ENCODE measurements at places on chromosomes 6 and 20. TPM values are rescaled to one million over a fixed set of nuclear protein-coding genes. Genes with fewer than 3 reads are reported as not detected.

DNA sequence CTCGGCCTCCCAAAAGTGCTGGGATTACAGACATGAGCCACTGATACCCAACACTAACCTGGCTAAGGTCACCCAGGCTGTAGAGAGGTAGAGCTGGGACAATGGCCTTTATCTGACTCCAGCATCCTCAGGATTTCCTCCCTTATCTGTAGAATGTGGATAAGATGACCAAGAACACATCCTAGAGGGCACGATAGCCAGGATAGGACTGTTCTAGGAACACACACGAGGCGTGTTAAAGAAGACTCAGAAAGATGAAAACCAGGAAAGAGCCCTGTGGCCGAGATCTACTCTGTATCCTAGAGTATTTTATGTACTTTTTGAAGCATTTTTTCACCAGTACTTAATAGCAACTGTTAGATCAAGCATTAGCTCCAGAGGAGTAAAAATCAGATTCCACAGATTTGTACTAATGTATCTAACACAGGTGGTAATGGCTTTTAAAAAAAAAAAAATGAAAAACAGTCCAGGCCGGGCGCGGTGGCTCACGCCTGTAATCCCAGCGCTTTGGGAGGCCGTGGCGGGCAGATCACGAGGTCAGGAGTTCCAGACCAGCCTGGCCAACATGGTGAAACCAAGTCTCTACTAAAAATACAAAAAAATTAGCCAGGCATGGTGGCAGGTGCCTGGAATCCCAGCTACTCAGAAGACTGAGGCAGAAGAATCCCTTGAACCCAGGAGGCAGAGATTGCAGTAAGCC, 17.3 kb downstream of the PPP1R10 start:
- DNase-seq = no peak

GRCh38 chr6:37866590-37867507, 47.3 kb downstream of the ZFAND3 start:
- DNase-seq = no peak

DNA sequence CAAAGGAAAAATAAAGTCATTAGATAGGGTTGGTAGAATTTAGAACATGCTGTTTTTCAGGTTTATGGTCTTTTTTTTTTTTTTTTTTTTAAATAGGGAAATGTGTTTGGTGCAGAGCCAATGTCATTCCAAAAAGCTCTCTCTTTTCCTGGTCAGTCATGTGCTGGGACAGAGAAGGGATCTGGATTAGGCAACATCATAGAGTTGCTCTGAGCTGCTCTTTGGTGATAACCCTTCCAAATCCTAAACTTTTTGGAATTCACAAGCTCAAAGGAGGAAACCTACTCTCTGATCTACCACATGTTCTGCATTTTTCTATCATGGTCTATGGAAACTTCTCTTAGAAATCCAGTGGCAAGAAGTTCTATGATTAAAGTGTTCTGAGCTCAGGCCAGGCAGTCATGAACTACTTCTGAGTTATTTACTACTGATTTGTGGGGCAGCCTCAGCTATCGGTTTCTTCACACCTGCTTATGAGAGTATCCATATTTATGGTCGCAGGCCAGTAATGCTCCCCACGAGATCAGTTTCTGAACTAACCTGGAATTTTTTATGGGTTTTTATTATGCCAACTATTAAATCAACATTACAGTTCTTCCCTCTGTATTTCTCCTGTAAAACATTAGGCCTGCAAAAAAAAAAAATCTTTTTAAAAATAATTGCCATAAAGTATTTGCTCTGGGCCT, 4.8 kb downstream of the EDN1 start:
- DNase-seq = no peak

- DNase-seq = peak; percentile 30
Measured at GRCh38 chr6:142746524-142746923, 198.5 kb downstream of the HIVEP2 start.

GRCh38 chr6:30147096-30147495, 11.2 kb downstream of the TRIM40 start:
- no peak for DNase-seq

DNA sequence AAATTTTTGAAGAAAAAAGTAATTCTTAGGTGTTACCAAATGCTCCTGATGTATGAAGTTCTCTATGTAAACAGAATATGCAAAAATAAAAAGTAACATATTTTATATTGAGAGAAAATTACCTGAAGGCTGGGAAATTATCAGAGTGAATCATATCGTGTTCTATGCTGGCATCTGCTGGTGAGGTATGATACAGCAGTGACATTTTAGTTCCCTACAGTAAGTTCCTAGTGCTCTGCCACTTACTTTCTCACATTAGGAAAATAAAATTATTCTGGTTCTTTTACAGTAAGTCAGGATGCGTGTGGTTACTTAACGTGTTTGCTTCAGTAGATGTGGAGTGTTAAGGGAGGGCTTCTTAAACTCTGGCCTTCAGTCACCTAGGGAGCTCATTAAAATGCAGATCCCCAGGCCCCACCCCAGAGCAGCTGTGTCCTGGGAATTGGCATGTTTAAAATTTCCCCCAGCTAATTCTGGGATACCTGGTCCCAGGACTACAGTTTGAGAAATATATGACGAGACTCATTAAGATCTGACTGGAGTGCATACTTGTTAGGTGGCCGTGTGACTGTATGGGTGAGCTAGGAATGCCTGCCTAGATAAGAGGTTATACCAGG, 3.2 kb downstream of the ACTR5 start:
- peak; percentile 59 for DNase-seq

- DNase-seq = no peak
Measured at GRCh38 chr6:15145821-15146220, 100.0 kb upstream of the JARID2 start.

GRCh38 chr6:139091826-139092225, 43.1 kb upstream of the HECA start:
- DNase-seq = no peak

DNA sequence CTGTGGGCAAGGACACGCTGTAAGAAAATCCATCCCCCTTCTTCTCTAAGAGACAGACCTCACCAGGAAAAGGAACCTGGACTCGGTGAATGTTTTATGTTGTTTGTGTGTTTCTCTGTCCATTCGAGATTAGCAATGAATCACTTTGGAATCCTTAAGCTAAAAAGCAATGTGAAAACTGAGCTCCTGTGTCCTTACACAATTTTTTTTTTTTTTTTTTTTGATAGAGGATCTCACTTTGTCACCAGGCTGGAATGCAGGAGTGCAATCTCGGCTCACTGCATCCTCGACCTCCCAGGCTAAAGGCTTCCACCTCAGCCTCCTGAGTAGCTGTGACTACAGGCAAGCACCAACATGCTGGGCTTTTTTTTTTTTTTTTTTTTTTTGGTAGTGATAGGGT, 32.1 kb downstream of the BFSP1 start:
- DNase-seq = no peak

GRCh38 chr20:53055367-53056067, 83.4 kb downstream of the TSHZ2 start:
- no peak for DNase-seq

DNA sequence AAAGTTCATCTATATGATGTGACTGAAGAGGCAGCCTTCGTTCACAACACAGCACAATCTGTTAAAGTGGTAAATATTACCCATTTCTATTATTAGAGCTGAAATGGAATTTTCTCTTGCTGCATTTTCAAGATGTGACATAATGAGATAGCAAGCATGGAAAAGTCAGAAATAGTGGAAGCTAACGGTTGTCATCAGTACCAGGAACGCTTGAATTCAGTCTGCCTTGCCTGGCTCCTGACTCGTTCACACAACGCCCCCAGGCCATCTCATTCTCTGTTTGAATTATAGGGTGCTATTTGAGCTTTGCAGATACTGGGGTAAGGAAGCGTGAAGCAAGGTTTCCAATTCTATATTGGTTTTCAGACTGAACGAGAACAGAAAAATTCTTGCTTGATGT, 116.5 kb upstream of the MAP3K7 start:
- no peak for DNase-seq

GRCh38 chr6:67265996-67266921, 1368.8 kb upstream of the ADGRB3 start:
- DNase-seq = no peak

- DNase-seq = no peak
Measured at GRCh38 chr6:98716341-98716740, 118.0 kb upstream of the POU3F2 start.

- no peak for DNase-seq
Measured at GRCh38 chr6:46949632-46950280, 28.0 kb upstream of the ADGRF5 start.

DNA sequence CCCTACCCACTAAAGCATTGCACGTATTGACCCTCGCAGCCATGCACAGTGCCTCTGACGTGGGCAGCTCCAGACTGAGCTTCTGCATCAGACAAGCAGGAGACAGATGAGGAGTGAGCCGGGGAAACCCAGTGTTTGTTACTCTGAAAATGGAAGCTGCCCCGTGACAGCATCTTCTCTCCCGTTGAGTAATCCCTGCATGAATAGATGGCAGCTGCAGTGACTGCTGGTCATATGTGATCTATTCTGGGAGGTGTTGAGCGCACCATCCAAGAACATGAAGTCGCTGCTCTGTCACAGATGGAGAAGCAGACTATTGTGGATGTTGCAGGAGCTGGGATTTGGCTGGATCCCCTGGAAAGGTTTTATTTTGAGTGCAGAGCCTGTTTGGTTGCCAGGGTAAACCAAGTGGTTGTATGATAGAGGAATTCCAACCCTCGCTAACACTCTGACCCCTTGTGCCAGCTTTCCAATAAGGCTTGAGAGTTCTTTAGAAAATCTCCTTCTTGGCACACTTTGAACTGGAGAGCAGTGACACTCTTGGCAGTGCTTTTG, 242.2 kb downstream of the NRN1 start:
- DNase-seq = peak; percentile 93

- DNase-seq = peak; percentile 76
Measured at GRCh38 chr6:127118298-127119101, at the start of gene RSPO3. RSPO3 (plus strand) TSS chr6:127118671; CDS start chr6:127119193, 522 bp downstream.

DNA sequence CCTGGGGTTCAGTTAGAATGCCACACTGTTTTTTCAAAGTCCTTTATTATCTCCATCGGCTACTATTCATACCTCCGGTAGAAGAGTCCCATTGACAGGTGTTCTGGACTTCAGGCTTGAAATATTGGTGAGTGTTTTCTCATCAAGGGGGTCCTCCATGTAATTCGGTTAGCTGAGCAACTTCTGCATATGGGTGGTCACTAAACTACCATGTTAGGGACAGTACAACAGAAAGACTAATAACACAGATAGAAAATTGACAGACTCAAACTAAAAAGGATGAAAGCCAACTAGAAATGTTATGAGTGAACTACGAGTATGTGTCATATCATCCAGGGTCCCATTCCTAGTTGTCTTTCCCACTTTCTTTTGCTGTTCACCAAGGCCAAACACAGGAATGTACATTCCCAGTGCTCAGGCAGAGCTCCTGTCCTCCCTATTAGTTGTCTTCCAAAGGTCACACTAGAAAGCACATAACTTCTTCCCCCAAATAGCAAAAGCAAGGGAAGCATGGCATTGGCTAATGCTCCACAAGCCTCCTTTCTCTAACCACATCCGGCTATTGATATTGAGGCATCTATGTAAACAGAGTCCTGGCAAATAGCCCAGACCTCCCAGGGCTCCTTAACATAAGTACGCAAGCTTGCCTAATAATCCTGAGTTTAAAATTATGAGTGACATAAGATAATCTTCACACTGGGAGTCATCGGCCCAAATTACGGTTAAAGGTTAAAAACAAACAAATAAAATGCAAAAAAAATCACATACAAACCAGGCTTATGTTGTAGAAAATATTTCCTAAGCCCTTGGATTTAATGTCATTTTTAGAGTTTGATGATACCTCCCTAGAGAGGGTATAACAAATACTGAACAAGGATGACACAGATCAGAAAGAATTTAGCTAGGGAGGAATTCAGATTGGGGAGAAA, 13.2 kb downstream of the CCN2 start:
- no peak for DNase-seq

GRCh38 chr6:78598966-78599365, 268.4 kb upstream of the IRAK1BP1 start:
- no peak for DNase-seq

- no peak for DNase-seq
Measured at GRCh38 chr6:121686611-121687023, 251.2 kb downstream of the GJA1 start.

DNA sequence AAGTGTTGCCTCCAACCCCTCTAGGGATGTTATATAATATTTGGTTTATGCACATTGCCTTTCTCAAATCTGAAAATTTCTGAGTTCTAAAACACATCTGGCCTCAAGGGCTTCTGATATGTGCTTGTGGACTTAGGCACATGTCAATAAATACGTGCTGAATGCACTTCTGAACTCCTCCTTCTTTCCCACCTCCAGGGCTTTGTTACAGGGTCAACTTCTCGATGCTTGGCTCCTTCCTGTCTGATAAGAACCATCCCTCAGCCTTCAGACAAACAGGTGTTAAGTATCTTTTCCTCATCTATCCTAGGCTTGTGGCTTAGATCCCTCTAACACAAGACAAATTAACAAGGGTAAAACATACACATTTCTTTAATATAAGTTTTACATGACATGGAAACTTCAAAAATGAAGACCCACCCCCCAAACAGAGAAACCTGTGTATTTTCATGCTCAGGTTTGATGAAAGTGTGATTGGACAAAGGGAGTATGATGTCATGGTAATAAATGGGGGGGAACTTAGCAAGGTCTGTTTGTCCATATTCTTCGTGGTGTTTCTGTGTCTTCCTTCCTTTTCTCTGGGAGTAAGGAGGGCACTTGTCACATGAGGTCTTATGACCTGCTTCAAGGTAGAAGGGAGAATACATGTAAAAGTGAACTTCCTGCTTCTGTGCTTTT, 326.9 kb downstream of the CD83 start:
- no peak for DNase-seq

GRCh38 chr6:100726666-100727065, 154.5 kb downstream of the ASCC3 start:
- peak; percentile 20 for DNase-seq

- DNase-seq = no peak
Measured at GRCh38 chr6:166614589-166614988, 12.5 kb downstream of the RPS6KA2 start.

GRCh38 chr6:163180874-163181541, 233.5 kb upstream of the QKI start:
- DNase-seq = peak; percentile 60

GRCh38 chr20:39090906-39091305, 128.8 kb downstream of the DHX35 start:
- DNase-seq = no peak

DNA sequence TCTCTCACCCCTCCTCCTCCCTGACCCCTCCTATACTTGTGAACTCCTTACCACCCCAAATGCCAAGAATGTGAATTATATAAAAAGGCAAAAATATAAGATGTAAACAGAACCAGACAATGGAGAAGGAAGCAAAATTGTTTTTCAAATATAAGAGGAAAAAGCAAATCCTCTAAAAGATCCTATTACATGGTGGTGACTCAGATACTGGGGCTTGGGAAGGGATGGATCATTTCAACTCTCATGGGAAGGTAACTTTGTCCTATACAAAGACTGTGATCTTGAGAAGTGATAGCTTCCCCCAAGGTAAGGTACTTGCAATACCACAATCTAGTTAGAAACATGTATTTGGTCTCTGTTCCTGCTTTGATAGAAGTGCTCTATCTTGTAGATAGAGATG, 24.6 kb upstream of the TNFRSF21 start:
- no peak for DNase-seq

The PLCB4 gene
- 16.4 TPM for total RNA-seq

The PRSS16 gene
- 1.6 TPM for total RNA-seq

The WFDC10A gene
- total RNA-seq = not detected

Data from tongue (tissue), 3 donors.